NCI-H1930 (cell line): ENCODE measurements at places on chromosomes 2 and 18.

DNA sequence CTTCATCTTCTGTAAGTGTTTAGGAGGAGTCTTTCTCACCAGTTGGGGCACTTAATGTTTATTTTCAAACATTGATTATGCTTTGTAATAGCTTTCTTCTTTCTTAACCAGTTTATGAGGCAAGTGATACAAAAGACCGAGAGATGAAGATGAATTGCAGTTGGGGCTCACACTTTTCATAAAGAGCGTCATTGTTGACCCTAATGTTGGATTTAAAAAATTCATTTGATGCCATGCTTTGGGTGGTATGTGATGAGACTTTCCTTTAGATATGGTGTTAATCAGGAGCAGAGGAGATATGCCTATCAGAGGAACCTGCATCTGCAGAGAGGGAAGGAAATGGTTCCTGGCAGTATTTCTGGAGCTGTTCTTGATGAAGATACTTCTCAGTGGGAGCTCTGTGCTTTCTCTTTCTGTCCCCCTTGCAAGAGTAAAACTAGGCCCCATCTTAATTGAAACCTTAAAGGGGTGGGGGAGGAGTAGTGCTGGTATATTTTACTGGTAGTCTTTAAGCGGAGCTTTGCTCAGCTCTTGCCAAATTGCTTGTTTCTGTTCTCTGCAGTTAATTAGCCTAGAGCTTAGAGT, 2.3 kb downstream of the EML4 start:
- no peak for DNase-seq

- no peak for DNase-seq
These were observed 278.1 kb downstream of the DCDC2C start for GRCh38 chr2:3981446-3981987.

- DNase-seq: no peak
These were observed 152.9 kb downstream of the LPIN1 start for GRCh38 chr2:11899264-11899818.

DNA sequence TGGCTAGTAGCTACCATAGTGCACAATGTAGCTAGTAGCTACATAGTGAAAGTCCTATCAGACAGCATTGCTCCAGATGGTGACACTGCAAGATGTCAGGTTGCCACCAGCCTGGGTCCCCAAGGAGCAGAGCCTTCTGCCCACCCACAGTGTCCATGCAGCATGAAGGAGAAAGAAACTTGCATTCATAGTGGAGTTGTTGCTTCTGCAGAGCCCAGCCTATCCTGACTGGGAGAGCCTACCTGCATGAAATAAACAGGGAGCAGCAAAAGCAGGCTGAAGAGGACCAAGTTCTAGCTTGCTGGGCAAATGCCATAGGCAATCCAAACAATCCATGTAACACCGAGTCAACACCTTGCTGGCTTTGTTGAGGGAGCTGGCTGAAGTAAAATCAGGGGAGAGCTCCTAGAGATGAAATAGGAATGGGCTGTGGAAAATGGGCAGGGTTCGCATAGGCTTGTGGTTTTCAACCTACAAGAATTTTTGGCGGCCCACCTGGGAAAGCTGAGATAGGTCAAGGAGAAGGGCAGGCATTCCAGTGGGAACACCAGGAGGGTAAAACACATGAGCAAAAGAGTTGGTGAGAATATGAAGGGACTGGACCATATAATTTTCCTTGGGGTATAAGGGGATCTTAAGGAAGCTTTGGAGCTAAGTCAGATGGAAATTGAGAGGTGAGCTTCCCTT, 195.8 kb downstream of the CYP26B1 start:
- no peak for DNase-seq

- no peak for DNase-seq
These were observed 147.6 kb upstream of the CAB39 start for GRCh38 chr2:230564805-230565779.
